T-helper 17 cell (primary cell): ENCODE measurements at places on chromosomes 3 and 15.

- no peak for DNase-seq
These were observed 72.0 kb upstream of the ADAMTS9 start for GRCh38 chr3:64759811-64760210.

- DNase-seq, result no peak
These were observed 1.9 kb downstream of the VGLL4 start for GRCh38 chr3:11641683-11642430.

DNA sequence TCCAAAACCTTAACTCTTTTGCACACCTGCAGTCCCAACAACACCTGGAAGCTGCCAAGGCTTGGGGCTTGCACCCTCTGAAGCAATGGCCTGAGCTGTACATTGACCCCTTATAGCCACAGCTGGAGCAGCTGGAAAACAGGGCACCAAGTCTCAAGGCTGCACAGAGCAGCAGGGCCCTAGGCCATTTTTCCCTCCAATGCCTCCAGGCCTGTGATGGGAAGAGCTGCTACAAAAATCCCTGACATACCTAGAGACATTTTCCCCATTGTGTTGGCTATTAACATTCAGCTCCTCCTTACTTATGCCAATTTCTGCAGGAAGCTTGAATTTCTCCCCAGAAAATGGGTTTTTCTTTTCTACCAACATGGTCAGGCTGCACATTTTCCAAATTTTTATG, 231.0 kb downstream of the ZMAT3 start:
- DNase-seq, result no peak

DNA sequence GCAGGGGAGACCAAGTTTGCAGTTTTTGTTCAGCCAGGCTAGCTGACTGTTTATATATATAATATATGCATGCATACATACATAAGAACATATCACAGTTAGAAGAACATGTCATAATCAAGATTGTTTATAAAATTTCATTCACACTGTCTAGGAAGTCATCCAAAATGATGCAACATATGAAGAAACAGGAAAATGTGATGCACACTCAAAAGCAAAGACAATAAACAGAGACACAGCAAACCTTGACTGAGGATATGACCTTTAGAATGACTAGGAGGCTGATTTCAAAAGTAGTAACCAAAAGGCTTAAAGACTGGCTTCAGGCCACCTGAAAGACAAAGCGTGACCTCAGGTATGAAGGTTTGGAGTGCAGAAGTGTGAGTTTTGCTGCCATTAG, 166.2 kb upstream of the NDN start:
- no peak for DNase-seq

DNA sequence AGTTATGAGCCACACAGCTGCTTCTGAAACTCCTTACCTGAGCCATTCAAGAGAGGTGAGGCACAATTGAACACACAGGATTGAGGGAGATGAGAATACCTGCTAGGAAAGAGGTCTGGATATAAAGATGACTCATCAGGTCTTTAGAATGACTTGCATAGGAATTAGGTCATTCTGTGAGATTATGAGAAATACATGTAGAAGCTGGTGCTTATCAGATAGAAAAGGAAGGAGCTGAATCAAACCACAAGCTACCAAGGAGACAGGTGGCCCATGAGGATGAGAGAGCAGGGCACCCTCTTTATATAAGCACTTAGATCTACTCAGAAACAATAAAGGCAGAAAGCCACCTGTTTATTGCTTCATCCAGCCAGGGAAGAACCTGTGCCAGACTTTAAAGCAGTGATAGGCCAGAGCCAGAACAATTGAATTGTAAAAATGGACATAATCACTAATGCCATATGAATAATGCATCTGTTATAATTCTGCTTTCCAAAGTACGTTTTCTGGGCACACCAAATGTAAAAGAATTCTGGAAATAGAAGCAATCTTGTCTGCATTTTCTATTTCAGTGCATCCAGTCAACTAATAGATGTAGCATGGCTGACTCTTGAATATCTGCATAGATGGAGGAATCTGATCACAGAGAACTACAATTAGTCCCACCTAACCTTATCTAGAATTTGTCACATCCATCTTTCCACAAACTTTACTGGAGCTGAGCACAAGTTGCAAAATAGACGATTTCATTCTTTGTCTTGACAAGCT, 74.9 kb downstream of the PIK3R4 start:
- no peak for DNase-seq

DNA sequence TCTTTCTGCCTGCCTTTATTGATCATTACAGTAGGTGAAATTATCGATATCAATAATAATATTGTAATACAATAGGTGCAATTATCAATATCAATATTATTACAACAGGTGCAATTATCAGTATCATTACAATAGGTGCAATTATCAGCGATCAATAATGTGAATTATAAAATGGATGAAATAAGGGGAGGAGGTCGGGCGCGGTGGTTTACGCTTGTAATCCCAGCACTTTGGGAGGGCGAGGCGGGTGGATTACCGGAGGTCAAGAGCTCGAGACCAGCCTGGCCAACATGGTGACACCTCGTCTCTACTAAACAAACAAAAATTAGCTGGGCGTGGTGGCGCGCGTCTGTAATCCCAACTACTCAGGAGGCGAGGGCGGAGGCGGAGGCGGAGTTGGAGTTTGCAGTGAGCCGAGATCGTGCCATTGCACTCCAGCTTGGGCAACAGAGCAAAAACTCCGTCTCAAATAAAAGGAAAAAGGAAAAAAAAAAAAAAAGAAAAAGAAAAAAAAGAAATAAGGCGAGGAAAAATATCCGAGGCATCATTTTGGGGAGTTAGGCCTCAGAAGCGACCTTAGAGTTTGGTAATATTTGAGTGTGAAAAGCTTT, 611 bp upstream of the BNIP2 start:
- peak; percentile 49 for DNase-seq

GRCh38 chr3:102361101-102361500, 73.7 kb upstream of the ZPLD1 start:
- DNase-seq, result no peak

GRCh38 chr15:98124581-98124980, 164.1 kb downstream of the ARRDC4 start:
- DNase-seq, result no peak

DNA sequence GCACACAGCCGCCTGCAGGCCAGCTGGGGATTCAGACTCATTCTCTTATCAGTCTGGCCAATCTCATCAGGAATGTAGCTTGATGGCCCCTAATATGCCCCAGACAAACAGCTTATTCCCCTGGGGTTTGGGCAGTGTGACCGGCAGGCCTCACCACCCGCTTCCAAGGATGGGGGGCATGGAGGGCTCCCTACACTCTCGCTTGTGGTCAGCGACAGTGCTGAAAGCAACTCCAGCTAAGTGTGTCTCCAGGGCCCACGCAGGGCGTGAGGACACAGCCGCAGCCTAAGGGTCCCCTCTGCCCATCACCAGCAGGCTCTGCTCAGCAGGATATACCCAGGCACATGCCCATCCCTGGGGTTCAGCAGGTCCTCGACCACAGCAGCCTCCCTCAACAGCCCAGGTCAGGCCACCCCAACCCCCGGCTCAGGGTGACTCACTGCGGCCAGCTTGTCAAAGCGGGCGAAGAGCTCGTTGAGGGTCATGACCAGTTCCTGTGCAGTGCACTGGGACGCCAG, 116.7 kb downstream of the ADCY5 start:
- no peak for DNase-seq

- no peak for DNase-seq
These were observed 405.2 kb downstream of the NR2F2 start for GRCh38 chr15:96735632-96736240.

DNA sequence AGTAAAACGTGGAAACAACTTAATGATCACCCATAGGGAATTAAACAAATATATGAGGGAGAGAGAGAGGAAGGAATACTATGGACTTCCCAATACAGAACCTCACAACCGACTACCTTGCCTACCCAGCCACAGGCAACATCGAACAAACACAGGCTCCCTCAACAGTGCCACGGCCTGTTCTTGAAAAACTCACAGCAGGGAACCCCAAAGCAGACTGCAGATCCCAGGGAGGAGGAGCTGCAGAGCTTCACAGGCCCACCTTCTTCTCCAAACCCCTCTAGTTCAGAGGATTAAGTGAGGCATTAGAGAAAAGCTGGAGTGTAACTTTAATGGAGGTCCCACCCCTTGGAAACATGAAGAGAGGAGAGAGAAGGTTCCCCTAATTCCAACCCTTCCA, 110.2 kb downstream of the ST8SIA2 start:
- no peak for DNase-seq

- no peak for DNase-seq
These were observed 12.5 kb downstream of the RAB27A start for GRCh38 chr15:55277116-55277564.

- no peak for DNase-seq
These were observed 20.8 kb upstream of the CNTN6 start for GRCh38 chr3:1072041-1072440.
